ENCODE measurements at places on chromosomes 12 and 14.

DNA sequence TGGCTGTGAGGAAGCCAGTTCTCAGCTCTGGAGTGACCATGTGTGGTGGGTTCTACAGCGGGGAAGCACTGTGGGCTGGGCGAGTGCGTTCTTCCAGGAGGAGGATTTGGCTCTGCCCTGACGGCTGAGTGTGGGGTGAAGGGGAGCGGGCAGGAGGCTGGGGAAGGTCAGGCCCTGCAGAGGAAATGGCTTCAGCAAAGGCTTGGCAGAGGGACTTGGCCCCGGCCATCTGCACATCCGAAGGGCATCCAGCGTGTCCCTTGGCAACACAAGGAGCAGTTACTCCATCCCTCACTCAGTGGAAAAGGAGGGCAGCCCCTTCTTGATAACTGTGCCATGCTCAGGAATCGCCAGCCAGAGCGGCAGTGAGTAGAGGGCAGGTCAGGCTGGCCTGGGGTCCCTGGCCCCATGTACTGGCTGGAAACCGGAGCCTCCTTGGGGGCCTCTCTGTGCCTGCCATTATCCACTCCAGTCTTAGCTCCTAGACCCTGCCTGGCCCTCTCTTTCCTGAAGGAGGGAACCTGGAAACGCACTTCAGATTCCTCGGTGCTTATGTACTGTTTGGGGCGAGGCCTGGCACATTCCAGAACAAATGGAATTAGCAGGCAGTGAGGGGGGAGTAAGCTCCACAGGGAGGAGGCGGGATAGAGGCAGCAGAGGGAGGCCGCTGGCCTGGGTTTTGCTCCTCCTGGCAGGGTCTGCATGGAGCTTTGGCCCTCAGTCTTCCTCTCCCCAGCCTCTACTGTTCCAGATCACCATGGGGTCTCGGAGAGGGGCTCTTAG lies 133.6 kb upstream of the NCOR2 start:
- DNase-seq: no peak

DNA sequence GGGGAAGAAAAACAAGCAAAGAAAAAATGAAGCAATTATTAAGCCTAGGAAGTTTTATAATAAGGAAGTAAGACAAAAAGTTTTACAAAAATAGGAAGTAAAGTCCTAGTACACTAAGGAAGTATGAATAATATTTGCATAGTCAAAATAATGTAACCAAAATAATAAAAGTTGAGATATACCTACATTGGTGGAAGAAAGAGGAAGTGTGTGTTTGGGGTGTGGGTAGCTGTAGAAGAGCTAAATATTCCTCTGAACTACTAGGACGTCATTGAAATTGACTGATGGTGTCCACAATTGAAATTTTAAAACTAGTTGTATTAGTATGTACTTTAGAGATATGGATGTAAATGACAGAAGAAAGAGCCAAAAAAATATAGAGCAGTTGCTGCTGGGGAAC lies 228.4 kb upstream of the OTX2 start:
- DNase-seq: no peak

DNA sequence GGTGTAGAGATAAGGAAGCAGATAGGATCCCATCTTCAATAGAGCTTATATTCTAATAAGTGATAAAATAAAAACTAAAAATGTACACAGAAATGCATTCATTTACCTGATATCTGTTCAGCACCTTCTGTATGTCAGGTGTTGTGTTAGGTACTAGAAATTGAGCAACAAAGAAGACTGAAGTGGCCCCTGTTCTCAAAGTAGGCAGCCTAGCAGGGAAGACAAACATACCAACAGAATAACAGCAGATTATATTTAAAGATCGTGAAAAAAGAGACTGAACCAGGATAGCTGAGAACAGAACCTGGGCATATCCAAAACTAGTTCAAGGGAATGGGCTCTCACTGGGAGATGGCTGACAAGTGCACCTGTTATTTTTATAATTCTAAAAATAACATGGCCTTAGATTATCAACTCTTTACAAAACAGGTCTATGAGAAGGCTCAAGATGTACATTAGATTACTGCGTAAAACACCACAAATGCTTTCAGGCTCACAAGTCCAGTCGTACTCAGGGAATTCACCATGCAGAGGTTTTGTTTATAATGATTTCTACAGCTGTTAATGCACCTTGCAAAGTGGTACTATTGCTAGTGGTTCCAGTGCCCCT lies 16.4 kb downstream of the ANO6 start:
- DNase-seq: no peak

DNA sequence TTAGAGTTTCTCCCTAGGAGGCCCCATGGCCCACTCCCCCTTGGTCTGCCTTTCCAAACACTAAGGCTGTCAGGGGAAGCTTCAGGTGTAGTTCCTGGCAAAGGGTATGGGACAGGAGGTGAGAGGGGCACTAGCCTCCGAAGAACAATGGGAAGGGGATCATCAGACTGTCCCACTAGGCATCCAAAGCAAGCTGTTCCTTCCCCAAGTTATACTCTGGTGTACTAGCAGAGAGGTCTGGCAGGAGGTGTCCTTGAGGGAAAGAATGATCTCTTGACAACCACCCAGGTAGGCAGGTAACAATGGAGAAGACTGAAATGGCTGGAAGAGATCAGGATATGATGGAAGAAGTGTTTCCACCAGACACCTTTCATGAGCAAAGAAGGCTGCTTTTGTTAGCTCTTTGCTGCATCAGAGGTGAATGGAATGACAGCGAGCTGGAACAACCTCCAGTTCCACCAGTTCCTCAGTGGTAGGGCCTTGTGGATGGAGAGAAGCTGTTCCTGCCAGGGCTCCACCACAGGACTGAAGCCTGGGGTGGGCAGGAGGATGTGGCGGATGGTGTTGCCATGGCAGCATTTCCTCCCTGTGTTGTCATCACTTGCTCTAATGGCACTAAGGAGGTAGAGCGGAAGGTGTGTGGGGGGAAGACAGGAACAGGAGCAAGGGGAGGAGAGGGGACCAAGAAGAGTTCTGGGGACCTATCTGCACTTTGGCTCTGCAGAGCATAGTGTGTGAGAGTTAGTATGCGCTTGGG lies 2.3 kb upstream of the AGAP2 start:
- peak; percentile 73 for DNase-seq

DNA sequence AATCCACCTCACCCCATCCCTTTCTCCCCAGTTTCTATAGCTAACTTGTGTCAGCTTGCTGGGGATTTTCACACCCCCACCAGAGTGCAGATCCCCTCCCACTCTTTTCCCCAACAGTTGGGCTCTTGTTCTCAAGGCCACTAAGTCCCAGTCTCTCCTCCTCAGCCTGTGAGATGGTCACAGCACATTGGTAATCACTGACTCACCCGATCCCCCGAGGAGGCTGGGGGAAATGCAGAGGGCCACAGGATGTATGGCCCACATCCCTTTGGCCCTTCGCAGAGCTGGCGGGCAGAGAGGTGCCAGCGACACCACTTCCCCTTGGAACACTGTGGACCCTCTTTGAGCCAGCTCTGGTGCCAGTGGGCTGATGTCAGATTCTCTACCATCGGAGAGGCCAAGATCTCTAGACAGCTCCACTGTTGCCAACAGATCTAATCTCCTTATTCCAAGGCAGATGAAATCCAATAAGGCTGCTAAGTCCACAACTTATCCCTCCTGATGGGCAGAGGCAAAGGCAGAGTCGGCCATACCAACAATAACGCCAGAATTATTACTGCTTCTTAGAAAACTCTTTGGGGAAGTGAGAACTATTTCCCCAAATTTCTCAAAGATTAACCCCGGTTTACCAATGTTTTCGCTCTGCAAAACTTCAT lies 1.6 kb downstream of the FMNL3 start:
- no peak for DNase-seq

DNA sequence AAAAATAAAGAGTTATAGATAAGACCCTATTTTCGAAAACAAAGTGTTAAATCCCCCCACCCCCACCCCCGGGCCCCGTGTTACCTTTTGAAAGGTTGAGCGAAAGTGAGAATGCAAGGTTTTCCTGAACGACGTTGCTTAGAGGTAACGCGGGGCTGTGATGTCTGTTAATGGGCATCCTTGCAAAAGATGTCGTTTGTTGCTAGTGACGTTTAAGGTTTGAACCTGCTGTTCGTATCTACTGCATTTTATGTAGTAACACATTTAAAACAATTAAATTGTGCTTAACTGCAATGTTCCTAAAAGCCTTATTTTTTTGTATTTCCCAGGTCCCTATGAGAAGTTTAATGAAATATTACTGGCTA lies 1.2 kb downstream of the CPSF6 start:
- peak; percentile 61 for DNase-seq

DNA sequence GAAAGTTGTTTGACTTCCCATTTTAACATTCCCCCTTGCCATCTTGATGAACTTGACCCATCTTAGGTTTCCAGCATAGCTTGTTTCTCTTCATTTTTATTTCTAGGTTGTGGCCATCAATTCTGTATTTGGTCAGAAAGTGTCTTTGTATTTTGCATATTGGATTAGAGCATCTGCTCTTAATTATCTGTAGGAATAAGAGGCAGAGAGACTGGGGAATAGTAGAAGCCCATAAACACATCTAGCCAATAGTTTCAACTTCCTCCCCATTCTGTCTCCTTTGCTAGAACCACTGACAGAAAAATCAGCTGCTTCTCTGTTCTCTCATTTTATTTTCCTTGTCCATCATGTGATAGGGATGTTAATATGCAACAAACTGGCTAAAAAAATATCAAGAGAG lies 8.2 kb downstream of the SOCS2 start:
- DNase-seq: no peak

DNA sequence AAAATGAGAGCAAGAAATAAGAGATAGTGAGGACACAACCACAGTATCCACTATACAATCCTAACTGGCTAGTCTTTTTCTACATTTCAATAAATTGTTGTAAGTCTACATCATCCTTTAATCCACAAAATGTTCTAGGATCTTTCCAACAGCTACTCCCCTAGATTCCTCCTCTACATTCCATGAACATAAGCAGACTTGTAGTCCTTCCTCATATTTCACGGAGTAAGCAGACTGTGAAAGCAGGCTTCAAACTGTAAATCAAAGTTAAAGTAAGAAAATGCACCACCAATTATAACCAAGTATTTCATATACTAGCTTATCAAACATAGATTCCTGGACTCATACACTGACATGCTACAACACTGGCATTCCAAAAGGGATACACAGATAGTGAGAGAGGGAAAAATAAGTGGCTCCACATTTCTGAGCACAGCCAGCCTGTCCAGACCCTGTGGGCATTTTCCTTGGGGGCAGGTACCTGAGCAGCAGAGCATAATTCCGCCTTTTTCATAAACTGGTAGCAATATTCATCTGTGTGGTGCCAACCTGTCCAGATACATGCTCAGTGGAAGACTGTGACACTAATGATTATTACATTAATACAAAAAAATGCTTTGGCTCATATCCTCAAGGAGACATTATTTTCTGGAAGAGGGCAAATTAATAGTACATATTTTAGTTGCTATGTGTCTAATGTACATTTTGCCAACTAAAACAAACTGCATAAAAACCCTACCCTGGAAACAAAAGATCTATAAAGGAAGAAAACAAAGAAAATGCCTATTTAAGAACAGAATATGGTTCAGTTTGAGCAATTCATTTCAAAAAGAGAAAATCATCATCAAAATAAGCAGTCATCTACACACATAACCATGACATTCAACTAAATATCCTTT lies 113.3 kb upstream of the FSCB start:
- DNase-seq: no peak

- no peak for DNase-seq
Measured at GRCh38 chr14:95261616-95262510, 57.8 kb downstream of the CLMN start.

GRCh38 chr12:76879710-76880518 lies 1.1 kb upstream of the CSRP2 start:
- no peak for DNase-seq

- peak; percentile 57 for DNase-seq
Measured at GRCh38 chr14:88233915-88234314, 89.2 kb downstream of the KCNK10 start.

- no peak for DNase-seq
Measured at GRCh38 chr12:114238808-114239207, 167.1 kb downstream of the TBX5 start.

GRCh38 chr12:54053003-54053750 lies 458 bp upstream of the HOXC4 start:
- no peak for DNase-seq

GRCh38 chr12:15977999-15978951 lies 67.1 kb downstream of the DERA start:
- no peak for DNase-seq

DNA sequence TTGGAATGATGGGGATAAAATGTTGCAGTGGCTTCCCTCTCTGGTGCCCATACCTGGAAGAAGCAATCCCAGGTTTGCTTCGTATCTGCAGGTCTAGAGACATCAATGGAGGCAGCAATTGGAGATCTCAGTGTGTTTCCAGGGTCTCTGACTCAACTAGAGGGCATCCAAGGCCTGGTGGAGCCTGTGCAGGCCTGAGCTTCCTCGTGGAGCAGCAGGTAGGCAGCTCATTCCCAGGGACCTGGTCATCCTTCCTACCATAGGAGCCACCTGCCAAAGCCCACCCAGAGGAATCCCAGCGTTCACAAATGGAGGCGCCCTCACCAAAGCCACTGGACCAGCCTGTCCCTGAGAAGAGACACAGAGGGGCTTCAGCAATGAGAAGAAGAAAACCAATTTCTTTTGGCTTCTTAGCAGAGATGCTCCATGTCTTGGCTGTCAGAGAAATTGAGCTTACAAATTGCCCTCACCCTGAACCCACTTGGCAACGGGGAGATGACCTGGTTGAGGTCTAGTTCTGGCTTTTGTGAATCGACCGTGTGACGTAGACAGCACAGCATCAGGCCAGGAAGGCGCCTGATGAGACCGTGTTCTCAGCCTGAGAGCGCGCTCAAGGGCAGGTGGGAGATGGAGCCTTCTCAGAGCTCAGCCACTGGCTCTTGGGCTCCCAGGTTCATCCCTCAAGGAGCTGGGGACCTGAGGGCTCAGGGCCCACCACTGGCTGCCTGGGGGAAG lies 283.6 kb downstream of the DPF3 start:
- no peak for DNase-seq

DNA sequence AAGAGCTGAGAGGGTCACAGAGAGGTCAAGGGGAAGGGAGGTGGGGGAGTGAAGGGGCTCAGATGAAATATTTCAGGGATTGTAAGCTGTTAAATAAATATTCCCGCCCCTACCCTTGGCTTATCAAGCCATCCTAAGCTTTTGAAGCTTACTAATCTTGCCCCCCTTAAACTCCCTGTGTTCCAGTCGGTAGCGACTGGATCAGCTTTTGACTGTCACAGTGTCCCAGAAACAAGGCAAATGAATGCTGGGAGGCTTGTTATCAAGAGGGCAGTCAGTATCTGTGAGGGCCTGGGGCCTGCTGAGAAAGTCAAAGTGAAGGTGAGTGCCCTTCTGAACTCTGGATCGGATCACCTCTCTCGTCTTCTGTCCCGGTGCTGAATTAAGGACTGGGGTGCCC lies 128.1 kb downstream of the DACT1 start:
- DNase-seq: no peak

- no peak for DNase-seq
Measured at GRCh38 chr12:53660041-53660440, 15.8 kb downstream of the ATP5MC2 start.

GRCh38 chr12:121918679-121919038 lies 267 bp downstream of the CFAP251 start:
- no peak for DNase-seq

GRCh38 chr12:31868965-31869364 lies 90.2 kb upstream of the RESF1 start:
- no peak for DNase-seq
